ENCODE measurements at places on chromosomes 16 and 17.

- no peak for DNase-seq
These were observed 3.7 kb upstream of the PRR15L start for GRCh38 chr17:47961406-47961805.

DNA sequence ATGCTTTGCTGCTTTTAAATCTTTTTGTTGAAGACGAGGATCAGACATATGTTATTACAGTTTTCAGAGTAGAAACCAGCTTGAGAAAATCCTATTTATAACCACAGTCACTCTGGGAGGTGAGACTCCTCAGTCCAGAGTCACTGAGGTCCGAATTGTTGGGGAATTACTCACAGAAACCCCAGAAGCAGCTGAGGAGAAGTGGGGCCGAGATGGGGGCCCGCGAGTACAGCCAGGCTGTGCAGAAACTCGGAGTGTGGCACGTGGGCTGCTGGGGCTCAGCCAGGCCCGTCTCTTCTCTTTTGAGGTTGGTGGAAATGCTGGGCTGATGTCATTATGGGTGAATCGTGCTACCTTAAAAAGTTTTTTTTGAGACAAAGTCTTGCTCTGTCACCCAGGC, 14.4 kb upstream of the GNG13 start:
- DNase-seq: no peak

DNA sequence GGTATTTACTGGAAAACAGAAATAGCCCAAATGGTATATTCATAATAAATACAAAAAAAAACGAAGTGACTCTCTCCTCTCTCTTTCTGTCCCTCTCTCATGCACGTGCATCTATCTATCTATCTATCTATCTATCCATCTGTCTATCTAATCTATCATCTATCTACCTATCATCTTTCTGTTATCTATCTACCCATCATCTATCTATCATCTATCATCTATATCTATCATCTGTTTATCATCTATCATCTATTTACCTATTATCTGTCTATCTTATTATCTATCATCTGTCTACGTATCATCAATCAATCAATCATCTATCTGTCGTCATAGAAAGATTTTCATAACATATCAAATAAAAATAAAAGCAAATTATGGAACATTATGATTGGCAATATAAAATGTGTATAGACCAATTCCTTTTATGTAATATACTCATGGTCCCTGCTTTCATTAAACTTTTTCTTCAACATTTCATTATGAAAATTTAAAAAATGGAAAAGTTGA, 126.7 kb upstream of the CACNG3 start:
- DNase-seq: no peak

GRCh38 chr17:75024686-75025397, 12.4 kb downstream of the MRPL58 start:
- DNase-seq: no peak

GRCh38 chr16:13808102-13808501, 111.9 kb upstream of the ERCC4 start:
- no peak for DNase-seq

- no peak for DNase-seq
These were observed 46.8 kb downstream of the ZNF267 start for GRCh38 chr16:31920373-31920772.

DNA sequence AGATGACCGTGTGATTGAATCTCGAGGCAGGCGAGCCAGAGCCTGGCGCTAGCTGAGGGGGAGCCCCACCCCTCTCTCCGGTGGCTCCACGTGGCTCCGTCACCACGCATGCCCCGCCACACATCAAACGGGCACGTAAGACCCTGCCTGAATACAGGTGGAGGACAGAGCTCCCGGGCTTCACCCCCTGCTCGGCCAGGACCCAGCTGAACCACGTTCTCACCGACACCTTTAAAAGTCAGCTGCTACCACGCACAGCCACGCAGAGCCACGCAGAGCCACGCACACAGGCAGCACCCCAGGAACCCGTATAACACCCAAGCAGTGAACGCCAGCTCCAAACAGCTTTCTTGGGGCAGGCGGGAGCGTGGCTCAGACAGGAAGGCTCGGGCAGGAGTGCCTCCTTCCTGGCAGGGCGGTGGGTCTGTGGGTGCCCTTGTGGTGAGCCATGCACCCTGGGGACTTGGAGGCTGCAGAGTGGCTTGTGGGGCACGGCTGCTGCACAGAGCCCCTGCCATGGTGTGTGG, 4.4 kb downstream of the TMEM204 start:
- no peak for DNase-seq

Data from D341Med (cell line).